Prostate gland (tissue), 2 donors: ENCODE measurements at places on chromosomes 2 and 18.

DNA sequence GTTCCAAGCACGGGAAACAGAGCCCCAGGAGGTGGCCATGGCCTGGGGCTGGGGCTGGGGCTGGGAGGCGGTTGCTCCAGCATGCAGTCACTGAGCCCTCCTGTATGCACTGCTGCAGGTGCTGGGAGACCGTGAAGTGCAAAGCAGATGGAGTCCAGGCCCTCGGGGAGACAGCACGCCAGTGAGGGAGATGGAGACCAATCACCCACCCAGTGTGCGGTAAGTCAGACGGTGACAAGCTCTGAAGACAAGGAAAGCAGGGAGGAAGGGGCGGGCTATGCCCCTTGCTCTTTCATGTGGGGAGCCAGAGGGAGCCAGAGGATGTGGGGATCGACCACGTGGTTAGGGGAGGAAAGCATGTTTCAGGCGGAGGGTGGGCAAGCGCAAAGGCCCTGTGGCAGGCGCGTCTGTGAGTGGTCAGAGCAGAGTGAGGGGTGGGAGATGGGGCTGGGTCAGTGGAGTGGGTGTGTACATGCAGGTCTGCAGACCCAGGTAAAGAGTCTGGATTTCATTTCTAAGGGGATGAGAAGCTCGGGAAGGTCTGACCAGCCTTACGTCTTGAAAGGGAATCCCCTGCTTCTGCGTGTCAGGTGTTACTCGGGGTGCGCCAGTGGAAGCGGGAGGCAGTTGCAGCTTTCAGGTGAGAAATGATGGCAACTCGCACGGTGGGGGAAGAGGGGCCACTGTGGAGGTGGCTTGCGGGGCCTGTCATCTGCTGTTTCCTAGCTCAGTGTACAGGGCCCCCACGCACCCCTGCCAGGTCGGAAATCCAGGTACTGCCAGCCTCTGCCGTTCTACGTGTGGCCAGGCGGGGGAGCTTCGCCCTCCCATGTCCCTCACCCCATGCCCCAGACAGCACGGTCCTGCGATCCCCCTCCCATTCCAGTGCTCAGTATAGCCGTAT, 19.4 kb downstream of the RRM2 start:
- H3K36me3 ChIP-seq = no peaks in the 10 kb centered on the region
- no peak overlapping the region for H3K4me3 ChIP-seq
- H3K27me3 ChIP-seq = no peaks in the 10 kb centered on the region
- peak; percentile 16 for DNase-seq
- no peaks in the 10 kb centered on the region for H3K4me1 ChIP-seq

DNA sequence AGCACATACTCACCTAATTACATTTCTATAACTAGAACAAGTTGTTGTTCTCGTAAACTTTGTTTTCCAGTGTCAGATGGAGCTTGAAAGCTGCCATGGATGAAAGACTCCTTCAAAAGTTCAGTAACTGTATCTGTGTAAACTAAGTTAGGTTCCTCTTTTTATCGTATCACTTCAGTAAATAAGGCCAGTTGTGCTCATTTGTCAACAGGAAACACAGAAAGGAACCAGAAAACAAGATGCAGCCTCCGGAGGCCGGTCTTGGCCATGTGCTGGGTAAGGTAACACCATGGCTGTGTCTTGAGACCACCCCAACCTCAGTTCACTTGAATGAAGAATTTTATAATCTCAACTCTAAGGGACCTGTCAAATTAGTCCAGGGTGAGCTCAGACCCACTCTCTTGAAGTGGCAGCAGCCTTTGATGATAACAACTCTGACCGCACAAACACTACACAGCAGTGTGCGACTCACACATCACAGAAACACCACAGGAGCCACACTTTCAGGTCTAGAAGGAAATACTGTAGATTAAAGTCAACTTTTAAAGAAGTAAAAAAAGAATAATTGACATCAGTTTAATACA, 213.8 kb downstream of the AFF3 start:
- DNase-seq = no peak
- H3K27me3 ChIP-seq = no peaks in the 10 kb centered on the region
- H3K4me1 ChIP-seq = no peaks in the 10 kb centered on the region
- H3K4me3 ChIP-seq = no peak overlapping the region
- H3K27ac ChIP-seq = no peak overlapping the region

DNA sequence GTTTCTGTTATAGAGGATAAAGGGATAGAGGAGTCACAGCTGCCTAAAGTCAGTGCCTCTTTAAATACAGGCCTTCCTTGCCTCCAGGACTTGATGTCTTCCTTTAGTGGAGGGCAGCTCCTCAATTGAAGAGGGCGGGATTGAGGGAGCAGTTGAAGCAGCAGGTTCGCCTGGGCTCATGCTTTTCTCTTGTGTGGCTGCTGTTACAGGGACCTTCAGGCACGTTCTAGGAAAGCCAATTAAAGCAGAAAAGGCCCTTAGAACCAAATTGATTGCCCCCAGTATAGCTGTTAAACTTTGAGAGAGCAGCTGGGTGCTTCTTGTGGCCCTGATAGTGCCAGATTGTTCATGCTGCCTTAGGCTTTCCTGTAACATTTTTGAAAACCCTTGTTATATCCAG, 42.0 kb upstream of the LTBP1 start:
- H3K27me3 ChIP-seq = no peaks in the 10 kb centered on the region
- H3K27ac ChIP-seq = no peak overlapping the region
- H3K4me1 ChIP-seq = no peaks in the 10 kb centered on the region
- no peaks in the 10 kb centered on the region for H3K36me3 ChIP-seq
- no peak overlapping the region for H3K4me3 ChIP-seq
- DNase-seq = no peak

DNA sequence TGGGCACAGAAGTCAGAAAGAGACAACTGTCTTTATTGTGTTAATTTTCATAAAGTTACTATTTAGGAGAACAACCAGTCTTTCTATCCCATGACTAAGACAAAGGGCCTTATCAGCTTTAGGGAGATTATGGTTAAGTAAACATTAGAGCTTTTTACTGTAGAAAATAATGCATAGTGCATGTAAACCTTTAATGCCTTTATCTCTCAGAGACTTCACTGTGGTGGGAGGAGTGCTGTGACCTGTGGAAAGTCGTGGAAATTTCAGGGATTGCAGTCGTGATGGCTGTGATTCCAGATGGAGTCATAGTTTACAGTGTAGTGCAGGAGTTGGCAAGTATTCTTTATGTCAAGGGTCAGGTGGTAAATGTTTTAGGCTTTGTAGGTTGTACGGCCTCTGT, 15.8 kb downstream of the ZNF236 start:
- no peak overlapping the region for H3K4me3 ChIP-seq
- H3K27ac ChIP-seq = no peak overlapping the region
- no peaks in the 10 kb centered on the region for H3K36me3 ChIP-seq
- DNase-seq = no peak
- no peaks in the 10 kb centered on the region for H3K27me3 ChIP-seq

GRCh38 chr2:43218155-43218701, 8.2 kb downstream of the ZFP36L2 start:
- H3K4me1 ChIP-seq = peaks cover 24% of the 10 kb centered on the region
- H3K27ac ChIP-seq = peak overlapping the region; percentile 98
- no peaks in the 10 kb centered on the region for H3K36me3 ChIP-seq
- H3K4me3 ChIP-seq = no peak overlapping the region
- no peaks in the 10 kb centered on the region for H3K27me3 ChIP-seq
- DNase-seq = no peak

- no peak for DNase-seq
- H3K4me1 ChIP-seq = no peaks in the 10 kb centered on the region
- no peaks in the 10 kb centered on the region for H3K27me3 ChIP-seq
- no peak overlapping the region for H3K27ac ChIP-seq
Measured at GRCh38 chr2:236352761-236353593, 88.8 kb upstream of the ASB18 start.

GRCh38 chr2:239337877-239338484, 62.8 kb downstream of the HDAC4 start:
- DNase-seq = no peak
- H3K36me3 ChIP-seq = no peaks in the 10 kb centered on the region
- H3K4me3 ChIP-seq = no peak overlapping the region
- no peaks in the 10 kb centered on the region for H3K27me3 ChIP-seq

DNA sequence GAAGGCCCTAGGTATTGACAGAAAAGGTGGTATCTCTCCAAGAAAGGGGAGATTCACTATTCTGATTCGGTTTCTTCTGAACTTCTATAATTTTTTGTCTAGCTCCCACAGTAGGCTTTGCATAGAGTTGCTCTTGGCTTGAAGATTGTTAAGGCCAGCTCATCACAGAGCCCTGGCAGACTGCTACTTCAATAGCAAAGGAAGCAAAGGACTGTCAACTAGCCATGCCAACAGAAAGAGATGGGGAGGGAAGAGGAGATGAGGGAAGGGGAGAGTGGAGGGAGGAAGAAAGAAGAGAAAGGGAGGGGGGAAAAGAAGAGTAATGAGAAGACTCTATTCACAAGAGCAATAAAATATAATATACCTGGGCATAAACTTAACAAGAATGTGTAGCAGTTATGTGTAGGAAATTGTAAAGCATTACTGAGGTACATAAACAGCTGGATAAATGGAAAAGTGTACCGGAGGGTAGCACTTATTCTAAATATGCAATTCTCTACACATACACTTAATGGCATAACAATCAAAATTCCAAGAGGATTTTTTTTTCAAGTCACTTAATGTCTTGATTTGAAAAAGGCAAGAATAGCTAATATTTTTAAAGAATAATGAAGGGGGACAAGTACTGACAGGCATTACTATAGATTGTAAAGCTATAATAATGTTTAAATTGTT, 102.5 kb downstream of the LOXHD1 start:
- no peaks in the 10 kb centered on the region for H3K27me3 ChIP-seq
- H3K36me3 ChIP-seq = no peaks in the 10 kb centered on the region
- H3K4me3 ChIP-seq = no peak overlapping the region

- no peak overlapping the region for H3K4me3 ChIP-seq
- no peak overlapping the region for H3K27ac ChIP-seq
- H3K4me1 ChIP-seq = no peaks in the 10 kb centered on the region
- no peaks in the 10 kb centered on the region for H3K36me3 ChIP-seq
Measured at GRCh38 chr2:132790207-132790785, 120.3 kb upstream of the LYPD1 start.

- H3K4me3 ChIP-seq = no peak overlapping the region
- H3K36me3 ChIP-seq = peaks cover 10% of the 10 kb centered on the region
- peak overlapping the region; percentile 73 for H3K27ac ChIP-seq
- H3K27me3 ChIP-seq = no peaks in the 10 kb centered on the region
Measured at GRCh38 chr2:86035883-86036668, 69.6 kb downstream of the POLR1A start.

- no peak overlapping the region for H3K27ac ChIP-seq
- H3K36me3 ChIP-seq = no peaks in the 10 kb centered on the region
- no peaks in the 10 kb centered on the region for H3K27me3 ChIP-seq
Measured at GRCh38 chr2:50952596-50952995, 79.3 kb downstream of the NRXN1 start.

DNA sequence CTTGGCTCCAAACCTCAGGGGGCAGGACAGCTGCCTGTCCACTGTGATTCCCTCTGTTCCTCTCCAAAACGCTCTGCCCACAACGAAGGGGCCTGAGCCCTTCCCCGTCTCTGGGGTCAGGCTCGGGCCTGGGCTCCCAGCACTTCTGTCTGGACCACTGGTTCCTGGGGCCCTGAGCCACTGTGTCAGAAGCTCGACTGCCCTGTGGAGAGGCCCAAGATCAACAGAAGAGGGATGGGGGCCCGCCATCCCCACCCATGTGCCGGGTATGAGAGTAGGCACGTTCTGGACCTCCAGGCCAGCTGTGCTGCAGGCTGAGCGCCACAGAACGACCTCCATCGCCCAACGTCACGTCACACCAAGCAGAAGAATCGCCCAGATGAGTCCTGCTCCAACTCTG, 119.9 kb upstream of the HS6ST1 start:
- no peaks in the 10 kb centered on the region for H3K4me1 ChIP-seq
- H3K36me3 ChIP-seq = no peaks in the 10 kb centered on the region
- H3K4me3 ChIP-seq = no peak overlapping the region
- no peaks in the 10 kb centered on the region for H3K27me3 ChIP-seq
- no peak overlapping the region for H3K27ac ChIP-seq
- DNase-seq = no peak

DNA sequence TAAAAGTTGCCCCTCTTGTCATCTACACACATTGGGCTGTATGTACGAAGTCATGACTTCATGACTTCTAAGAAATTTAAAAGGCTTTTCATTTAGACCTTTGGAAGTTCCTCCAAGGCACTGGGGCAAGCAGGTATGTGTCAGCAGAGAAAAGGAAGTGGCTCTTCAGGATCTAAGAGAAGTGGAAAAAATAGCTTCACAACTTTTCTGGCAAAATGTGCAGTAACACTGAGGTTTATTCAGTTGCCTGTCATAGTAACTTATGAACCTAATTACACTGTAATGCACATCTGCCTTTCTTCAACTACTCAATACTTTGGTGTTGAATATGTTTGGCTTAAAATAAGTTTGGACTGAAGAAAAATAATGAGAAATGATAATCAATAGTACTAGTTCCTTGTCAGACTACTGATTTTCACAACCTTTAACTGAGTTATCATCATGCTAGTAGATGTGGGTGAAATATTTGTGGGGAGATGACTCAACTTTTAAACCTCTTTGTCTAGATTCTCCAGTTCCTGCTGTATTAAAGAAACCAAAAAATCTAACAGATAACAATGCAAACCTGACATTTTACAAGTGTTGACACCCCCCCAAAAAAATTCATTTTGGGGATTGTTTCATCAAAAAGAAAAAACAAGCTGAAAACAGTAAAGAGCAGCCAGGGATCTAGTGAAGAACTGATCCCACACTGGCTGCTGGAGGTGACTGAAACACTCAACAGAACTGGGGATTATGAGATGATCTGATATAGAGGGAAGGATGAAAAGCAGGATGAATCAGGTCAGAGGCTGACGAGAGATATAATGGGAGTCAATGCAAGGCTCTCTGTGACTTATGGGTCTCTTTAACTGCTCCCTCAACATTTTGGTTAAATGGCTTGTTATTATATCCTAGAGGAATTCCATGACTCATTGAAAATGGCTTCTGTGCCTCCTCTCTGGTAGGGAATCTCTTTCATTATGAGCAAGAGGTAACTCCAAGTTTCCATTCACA, 84.6 kb downstream of the COLEC12 start:
- H3K4me1 ChIP-seq = no peaks in the 10 kb centered on the region
- no peaks in the 10 kb centered on the region for H3K27me3 ChIP-seq
- DNase-seq = no peak
- no peak overlapping the region for H3K27ac ChIP-seq
- H3K4me3 ChIP-seq = no peak overlapping the region

GRCh38 chr2:206260188-206261012, 14.1 kb upstream of the ZDBF2 start:
- no peaks in the 10 kb centered on the region for H3K4me1 ChIP-seq
- H3K27me3 ChIP-seq = peaks cover 14% of the 10 kb centered on the region
- H3K4me3 ChIP-seq = no peak overlapping the region
- no peak overlapping the region for H3K27ac ChIP-seq
- DNase-seq = no peak
- no peaks in the 10 kb centered on the region for H3K36me3 ChIP-seq

- H3K4me3 ChIP-seq = no peak overlapping the region
- no peaks in the 10 kb centered on the region for H3K36me3 ChIP-seq
- H3K4me1 ChIP-seq = no peaks in the 10 kb centered on the region
- H3K27me3 ChIP-seq = no peaks in the 10 kb centered on the region
Measured at GRCh38 chr2:215338883-215339679, 27.2 kb downstream of the ATIC start.

DNA sequence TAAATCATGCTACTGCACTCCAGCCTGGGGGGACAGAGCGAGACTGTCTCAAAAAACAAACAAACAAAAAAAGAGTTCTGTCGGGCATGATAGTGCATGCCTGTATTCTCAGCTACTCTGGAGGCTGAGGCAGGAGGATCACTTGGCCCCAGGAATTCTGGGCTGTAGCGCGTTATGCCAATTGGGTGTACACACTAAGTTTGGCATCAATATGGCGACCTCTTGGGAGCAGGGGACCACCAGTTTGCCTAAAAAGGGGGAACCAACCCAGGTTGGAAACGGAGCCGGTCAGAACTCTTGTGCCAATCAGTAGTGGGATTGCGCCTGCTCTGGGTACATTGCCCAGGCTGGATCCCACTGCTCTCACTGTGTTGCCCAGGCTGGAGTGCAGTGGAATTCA, 49.7 kb downstream of the SDC1 start:
- DNase-seq = no peak
- H3K27ac ChIP-seq = no peak overlapping the region
- no peak overlapping the region for H3K4me3 ChIP-seq
- H3K27me3 ChIP-seq = no peaks in the 10 kb centered on the region
- H3K36me3 ChIP-seq = no peaks in the 10 kb centered on the region
- H3K4me1 ChIP-seq = no peaks in the 10 kb centered on the region
